Epithelial cell of proximal tubule (primary cell): ENCODE measurements at places on chromosomes 3 and 15.

GRCh38 chr3:71563827-71564226 lies 19.7 kb downstream of the FOXP1 start:
- DNase-seq: no peak

DNA sequence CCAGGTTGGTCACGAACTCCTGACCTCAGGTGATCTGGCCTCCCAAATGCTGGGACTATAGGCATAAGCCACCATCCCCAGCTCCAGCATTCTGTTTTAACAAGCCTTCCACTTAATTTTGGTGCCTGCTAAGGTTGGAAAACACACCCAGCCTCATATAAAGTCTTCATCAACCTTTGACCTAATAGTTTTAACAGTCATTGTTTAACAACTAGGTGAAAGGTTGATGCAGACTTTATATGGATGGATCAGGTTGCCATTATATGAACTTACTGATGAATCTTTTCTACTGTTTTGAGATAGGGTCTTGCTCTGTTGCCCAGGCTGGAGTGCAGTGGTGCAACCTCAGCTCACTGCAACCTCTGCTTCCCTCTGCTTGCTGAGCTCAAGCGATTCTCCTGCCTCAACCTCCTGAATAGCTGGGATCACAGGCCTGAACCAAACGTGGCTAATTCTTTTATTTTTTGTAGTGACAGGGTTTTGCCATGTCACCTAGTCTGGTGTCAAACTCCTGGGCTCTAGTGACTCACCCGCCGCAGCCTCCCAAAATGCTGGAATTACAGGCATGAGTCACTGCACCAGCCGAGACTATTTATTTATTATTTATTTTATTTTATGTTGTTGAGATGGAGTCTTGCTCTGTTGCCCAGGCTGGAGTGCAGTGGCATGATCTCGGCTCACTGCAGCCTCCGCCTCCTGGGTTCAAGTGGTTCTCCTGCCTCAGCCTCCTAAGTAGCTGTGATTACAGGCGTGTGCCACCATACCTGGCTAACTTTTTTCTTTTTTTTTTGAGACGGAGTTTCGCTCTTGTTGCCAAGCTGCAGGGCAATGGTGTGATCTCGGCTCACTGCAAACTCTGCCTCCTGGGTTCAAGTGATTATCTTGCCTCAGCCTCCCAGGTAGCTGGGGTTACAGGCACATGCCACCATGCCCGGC lies 3.1 kb upstream of the RPAP1 start:
- no peak for DNase-seq

DNA sequence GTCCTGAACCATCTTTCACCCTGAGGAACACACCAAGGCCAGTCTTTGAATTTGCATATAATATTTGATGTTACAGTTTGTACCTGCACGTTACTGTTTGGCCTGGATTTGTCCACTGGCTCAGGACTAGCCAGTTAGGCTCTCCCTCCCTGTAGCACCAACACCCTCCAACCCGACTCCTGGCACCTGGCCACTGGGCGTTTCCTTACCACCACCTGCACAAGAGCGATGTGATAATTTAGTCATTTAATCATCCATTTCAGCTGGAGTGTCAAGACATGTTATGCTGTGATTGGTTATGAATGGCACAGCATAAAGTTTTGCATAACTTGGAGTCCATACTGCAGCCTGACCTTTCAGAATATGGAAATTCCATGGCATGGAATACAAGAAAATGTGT lies 242.4 kb downstream of the KCNMB2 start:
- DNase-seq: no peak

DNA sequence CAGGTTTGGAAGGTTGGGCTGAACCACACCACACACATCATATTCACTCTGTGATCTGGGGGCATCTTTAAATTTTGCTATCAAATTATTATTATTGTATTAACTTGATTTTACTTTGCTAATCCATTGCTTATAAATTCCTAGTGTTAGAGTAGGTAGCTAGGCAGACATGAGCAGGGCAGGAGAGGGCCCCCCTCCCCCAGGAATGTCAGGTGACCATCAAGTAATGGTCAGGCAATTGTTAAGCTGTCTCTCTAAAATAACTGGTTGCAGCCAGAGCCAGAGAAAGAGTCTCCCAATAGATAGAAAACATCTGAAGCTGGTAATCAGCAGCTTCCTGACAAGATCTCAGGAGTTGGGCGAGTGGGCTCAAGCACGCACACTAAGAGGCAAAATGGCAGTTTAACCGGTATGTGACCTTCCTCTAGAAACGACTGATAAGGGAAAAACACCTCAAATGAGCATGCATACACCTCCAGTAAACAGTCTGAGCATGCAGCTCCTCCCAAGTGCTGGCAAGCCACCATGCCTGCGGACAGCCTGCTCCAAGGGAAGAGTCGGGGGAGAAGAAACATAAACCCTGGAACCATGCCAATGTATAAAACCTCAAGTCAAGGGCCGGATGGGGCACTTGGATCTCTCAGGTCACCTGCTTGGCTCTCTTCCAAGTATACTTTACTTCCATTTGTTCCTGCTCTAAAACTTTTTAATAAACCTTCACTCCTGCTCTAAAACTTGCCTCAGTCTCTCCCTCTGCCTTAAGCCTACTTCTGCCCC lies 3.1 kb upstream of the CXCR6 start:
- no peak for DNase-seq

- no peak for DNase-seq
Observed at GRCh38 chr15:59723687-59724346, 34.7 kb upstream of the BNIP2 start.
